ENCODE measurements at places on chromosomes 2 and 18.

DNA sequence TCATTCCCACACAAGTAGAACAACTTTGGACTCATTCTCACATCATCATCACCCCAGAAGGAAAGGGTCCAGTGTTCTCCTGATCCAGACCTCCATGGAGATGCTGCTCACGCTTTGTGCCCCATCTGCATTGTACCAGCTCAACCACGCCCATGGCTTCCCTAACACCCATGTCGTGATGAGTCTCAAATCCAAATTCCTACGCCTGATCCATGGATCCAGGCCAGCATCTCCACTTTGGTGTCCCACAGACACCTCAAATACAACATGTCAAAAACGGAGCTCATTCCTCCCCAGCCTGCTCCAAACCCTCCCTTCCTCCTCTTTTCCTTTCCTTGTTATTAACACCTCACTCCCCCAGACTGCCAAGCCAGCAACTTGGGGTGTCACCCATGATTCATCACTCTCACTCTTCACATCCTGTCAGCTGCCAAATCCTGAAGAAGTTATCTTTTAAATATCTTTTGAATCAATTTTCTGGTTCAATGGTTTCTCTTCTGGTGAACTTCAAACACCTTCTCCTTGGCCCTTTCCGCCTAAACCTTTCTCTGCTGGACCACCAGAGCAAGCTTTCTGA lies 30.2 kb upstream of the FAM124B start:
- DNase-seq, result no peak

DNA sequence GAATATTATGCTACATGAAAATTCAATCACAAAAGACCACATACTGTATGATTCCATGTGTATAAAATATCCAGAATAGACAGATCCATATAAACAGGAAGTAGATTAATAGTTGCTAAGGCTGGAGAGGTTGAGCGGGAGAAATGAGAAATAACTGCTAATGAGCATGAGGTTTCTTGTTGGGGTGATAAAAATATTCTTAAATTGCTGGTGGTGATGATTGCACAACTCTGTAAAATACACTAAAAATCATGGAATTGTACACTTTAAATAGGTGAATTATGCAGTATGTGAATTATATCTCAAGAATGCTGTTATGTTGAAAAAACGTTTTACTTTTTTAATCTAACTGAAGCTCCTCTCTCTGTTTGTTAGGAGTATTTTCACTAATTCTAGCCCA lies 101.8 kb upstream of the CREB1 start:
- no peak for DNase-seq

GRCh38 chr2:224223851-224224555 lies 177.9 kb downstream of the FAM124B start:
- DNase-seq, result no peak

GRCh38 chr18:56721031-56721430 lies 69.9 kb downstream of the WDR7 start:
- DNase-seq, result no peak

GRCh38 chr2:46866770-46867246 lies 48.8 kb downstream of the MCFD2 start:
- no peak for DNase-seq

GRCh38 chr2:143334837-143335236 lies 205.6 kb downstream of the ARHGAP15 start:
- no peak for DNase-seq

- no peak for DNase-seq
Measured at GRCh38 chr2:28233164-28233676, 159.4 kb upstream of the FOSL2 start.

DNA sequence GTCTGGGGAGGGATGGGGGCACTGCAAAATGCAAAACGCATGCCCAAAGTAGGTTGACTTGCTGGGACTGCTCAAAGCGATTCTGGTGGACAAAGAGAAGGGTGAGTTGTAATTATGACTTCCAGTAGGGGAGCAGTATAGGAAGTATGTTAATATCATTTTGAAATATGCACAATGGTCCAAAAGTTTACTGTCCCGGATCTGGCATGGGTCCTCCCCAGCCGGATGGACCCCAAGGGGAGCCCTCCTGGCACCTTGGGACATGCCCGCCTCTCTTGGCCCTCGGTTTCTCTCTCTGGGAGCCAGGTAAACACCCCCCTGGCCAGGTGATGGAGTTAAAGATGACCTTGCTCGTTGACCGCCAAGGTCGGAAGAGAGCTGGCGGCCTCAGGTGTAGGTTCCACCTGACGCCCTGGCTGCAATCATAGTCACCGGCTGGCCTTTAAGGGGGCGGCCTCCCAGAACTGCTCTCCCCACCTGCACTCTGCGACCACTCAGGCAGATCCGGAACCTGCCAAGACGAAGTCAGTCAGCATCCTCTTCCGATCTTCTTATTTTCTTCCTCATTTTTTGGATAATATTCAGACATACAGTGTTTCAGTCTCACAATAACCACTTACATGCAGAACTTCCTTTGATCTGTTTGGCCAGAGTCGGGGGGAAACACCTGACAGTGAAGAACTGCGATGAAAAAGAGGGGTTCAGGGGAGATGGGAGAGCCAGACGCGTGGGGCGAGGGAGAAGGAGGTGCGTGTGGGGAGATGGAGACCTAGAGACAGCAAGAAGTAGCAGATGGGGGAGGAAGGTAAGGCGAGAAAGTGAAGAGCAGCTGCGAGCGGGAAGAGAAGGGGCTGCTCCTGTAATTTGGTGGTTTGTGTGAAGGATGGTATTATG lies 148.3 kb downstream of the MEIS1 start:
- no peak for DNase-seq
